Kidney epithelial cell (primary cell): ENCODE measurements at places on chromosomes 2 and 18.
A peak's percentile ranks its signal among the peaks of the same experiment; 100 is the strongest.

GRCh38 chr18:36028859-36029258, 38.5 kb downstream of the RPRD1A start:
- DNase-seq = no peak

GRCh38 chr2:160406591-160407392, 86.8 kb downstream of the RBMS1 start:
- peak; percentile 53 for DNase-seq

GRCh38 chr2:10875126-10875525, 36.6 kb upstream of the KCNF1 start:
- DNase-seq = no peak

GRCh38 chr2:235669983-235670962, 176.4 kb downstream of the AGAP1 start:
- DNase-seq = no peak

DNA sequence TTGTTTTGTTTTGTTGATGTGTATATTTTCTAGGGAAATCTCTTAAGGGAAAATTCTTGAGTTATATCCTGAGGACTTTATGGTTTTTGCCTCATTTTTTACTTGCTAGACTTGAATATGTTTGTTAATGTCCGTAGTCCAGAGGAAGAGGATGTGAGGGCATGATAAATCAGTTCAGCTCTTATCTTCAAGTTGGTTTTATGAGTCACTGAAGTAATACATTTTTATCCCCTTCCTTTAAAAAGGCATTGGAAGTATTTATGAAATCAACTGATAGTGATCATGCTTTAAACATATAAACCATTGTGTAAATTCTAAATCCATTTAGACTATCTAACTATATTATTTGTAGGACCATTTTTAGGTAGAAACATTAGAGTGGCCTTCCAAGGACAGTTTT, 43.9 kb upstream of the CYBRD1 start:
- no peak for DNase-seq

DNA sequence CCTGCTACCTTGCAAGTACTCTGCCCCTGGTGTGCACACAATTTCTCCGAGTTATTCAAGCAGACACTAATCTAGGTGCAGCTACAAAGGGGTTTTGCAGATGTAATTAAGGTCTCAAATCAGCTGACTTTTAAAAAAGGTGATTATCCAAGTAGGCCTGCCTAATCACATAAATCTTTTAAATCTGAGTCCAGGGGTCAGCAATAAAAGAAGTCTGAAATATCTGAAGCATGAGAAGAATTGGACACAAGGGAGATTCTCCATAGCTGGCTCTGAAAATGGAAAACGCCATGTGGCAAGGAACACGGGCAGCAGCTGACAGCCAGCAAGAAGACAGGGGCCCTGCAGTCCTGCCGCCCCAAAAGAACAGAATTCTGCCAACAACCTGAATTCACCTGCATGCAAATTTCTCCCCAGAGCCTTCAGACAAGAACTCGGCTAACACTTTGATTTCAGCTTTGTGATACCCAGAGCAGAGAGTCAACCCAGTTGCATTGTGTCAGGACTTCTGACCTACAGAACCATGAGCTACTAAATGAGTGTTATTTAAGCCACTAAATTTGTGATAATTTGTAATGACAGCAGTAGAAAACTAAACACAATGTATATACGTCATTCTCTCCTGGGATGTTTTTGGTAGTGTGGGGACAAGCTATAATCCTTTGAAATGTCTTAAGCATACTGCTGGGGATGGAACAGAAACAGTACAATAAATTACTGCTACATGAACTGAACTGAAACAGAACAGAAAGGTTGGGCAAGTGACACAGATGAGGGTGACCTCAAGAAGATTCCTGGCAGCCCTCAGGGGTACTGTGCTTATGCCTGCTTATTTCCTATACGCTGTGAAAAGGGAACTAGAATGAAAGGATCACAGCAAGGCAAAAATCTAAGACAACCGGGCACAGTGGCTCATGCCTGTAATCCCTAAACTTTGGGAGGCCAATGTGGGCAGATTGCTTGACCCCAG, 3.2 kb downstream of the INO80C start:
- no peak for DNase-seq

- no peak for DNase-seq
Measured at GRCh38 chr2:193783681-193784080, 1588.9 kb upstream of the TMEFF2 start.

GRCh38 chr2:162184359-162184758, 32.3 kb upstream of the GCG start:
- no peak for DNase-seq

DNA sequence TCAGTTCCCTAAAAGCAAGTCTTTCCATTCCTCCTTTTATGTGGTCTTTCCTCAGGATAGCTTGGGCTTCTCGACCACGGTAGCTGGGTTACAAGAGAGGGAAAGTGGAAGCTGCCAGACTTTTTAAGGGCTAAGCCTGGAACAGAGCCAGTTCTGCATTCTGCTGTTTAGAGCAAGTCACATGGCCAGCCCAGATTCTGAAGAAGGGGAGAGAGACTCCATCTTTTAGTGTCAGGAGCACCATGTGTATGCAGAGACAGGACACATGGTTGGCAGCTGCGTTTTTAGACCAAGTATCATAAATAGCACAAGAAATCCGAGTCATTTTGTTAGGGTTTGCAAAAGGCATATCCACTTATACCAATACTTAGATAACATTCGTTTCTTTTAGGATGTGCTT, 4.7 kb downstream of the HMSD start:
- DNase-seq = no peak

DNA sequence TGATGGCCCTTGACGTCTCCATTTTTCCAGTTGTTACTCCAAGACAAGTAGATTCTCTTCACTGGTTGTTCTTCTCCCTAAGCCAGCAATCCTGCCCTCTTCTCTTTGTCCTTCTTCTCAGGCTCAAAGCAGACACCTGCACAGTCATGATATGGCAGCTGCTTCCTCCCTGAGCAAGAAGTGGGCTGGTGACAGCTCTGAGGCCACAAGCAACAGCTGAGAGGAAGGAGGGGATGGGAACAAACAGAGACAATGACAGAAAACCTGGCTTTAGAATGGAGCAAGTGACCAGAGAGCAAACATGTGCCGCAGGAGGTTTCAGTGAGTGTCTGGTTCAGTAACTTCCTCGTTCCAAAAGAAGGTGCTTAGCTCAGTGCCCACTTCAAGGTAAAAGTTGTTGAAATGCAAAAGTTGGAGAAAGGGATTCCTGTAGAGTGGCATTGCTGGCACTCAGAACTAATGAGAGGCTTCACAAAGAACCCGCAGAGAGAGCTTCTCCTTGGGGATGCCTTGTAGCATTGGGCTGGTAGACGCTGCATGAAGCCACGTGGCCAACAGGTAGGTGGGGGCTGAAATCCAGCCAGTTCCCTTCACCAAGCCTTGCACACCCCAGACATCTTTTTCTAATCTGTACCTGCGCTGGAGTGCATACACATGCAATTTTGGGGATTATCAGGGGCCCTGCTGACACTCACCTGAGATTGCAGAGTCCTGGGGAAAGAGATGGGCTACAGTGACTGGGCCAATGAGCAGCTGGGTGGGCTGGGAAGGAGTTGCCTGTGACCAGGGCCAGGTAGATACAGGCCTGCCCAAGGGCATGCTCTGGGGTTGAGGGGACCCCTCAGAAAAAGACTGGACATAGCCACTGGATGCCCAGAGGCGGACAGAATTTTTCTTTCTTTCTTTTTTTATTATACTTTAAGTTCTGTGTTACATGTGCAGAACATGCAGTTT, 153.3 kb upstream of the RAB12 start:
- no peak for DNase-seq

- no peak for DNase-seq
Measured at GRCh38 chr2:23513245-23513871, 128.4 kb downstream of the KLHL29 start.

DNA sequence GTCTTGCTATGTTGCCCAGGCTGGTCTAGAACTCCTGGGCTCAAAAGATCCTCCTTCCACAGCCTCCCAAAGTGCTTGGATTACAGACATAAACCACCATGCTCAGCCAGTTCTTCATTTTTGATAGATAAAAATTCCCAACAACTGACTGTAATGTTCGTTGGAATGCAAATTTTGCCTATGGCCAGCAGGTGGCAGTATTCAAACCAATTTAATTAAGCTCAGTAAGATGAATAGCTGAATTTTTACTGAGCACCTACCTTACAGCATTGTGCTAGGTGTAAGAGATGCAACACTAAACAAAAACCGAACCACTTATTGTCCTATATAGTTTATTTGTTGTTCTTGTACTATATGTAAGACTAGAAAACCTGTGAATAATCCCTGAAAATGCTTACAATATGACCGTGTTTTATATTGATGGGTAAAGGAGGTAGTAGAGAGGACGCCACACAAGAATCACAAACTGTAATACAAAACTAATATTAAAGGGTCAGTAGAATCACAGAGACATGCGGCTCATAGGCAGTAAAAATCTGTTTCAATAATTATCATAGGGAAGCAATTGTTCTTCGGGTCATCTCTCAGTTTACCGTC, 8.2 kb upstream of the TMEM182 start:
- no peak for DNase-seq
